Stimulated activated CD4-positive, alpha-beta T cell treated with anti-CD3 and anti-CD28 coated beads, TNF-alpha, amount 100 ng/mL, for 48 hours (primary cell): ENCODE measurements at places on chromosomes 7 and 10.
A peak's percentile ranks its signal among the peaks of the same experiment; 100 is the strongest.

DNA sequence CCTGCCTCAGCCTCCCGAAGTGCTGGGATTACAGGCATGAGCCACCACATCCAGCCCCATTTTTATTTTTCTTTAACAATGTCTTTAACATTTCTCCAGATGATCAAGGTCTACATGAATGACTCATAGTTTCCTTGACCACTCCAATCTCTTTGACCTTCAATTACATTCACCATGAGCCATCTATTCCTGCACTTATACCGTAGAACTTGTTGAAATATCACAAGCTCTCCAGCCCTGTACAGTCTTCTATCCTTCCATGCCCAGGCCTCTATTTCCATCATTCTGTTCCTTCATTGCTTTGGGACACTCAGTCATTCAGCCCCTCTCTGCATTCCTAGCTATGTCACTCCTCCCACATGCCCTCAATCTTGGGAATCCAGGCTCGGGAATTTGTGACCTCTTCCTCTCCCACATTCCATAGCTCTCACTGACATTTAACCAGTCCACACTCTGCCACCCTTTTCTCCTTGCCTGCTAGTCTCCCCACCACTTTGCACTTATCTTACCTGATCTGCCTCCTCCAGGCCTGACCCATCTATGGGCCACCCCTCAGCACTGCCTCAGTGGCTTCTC is 151.8 kb upstream of the STK17A start:
- DNase-seq: no peak

DNA sequence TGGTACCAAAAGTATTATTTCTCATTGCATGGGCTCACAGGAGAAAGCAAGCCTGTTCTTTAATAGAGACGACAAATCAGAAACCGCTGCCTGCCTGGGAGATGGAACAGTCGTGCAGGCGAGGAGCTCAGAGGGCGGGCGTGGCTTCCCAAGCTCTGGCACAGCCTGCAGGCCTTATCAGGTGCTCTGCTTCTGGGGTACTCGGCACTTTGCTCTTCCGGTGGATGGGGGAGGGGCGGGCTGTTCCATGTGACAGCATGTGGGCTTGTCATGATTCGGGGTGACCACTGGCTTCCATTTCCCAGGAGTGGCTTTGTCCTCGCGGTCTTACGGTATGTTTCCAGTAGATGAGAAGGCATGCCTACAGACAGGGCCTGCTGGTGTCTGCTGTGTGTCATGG is 228.6 kb downstream of the MGMT start:
- DNase-seq: no peak

DNA sequence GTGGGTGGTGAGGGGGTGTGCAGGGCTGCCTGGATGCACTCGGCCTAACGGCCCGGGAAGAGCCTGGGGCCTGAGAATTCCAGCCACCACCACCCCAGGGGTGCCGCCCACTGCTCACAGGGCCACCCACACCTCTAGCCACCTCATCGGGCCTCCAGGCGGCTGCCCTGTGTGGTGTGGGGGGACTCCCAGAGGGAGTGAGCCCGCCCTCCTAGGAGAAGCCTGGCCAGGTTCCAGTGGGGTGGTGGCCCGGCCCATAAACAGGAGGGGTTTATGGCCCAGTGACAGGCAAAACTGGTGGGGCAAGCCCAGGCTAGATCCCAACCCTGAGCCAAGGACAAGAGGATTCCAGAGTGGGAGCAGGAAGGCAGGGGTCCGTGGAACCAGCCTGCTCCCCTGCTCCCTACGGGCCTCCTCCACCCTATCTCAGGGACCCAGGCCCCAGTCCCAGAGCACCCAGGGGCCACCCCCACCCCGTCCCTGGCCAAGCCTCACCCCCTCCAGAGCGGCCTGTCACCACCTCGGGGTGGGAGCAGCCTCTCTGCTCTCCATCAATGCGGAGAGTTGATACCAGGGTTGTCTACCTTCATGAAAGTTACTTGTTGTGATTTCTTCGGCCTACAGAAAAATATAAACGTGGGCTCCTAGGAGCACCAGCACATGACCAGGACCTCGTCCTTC is 20.2 kb upstream of the PDGFA start:
- DNase-seq: no peak

- DNase-seq: no peak
Observed at GRCh38 chr7:40595129-40595528, 460.3 kb downstream of the SUGCT start.

DNA sequence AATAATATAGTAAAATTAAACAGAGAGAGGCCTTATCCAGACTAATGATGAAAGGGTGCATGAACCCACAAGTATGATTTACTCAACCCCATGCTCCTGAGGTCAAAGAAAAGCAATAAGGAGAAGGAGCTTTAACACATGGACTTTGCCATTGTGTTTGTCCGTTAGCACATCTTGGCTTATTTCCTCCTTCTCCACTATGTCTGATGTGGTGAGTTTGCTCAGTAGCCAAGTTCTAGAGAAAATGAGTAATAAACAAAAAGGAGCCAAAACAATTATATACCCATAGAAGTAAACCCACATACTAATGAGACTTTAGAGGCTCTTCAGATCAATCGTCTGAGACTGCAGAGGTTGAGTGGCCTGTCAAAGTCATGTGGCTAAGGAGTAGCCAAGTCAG is 26.1 kb upstream of the ADD3 start:
- DNase-seq: no peak

DNA sequence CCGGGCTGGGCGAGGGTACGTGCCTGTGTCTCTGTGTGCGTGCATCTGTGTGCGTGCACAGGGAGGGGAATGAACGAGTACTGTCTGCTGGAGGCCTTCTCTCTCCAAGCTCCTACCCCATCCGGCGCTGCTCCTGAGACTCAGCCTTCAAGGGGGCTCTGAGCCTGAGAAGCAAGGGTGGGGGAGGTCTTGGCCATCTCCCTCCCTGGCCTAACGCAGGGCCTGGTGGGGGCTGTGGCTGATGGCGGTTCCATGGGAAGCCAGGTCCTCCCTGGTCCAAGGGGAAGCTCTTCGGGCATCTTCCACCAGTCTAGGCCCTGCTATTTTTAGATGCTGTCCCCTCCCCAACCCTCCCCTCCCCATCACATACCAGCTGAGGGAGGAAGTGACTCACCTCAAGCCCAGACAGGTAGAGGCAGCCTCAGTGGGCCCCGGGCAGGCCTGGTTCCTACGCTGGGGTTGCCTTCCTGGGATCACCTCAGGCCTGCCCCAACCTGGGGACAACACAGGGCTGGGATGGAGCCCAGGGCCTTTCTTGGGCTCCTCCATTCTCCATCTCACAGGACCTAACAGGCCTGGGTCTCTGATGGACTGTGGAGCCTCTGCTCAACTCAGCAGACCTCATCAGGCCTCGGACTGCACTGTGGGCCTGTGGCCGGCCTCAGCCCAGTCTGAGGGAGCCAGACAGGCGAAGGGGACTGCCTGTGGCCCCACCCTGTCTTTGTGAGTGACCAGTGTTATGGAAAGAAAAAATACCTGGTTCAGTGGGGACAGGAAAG is 32.2 kb downstream of the DNAJB12 start:
- no peak for DNase-seq

DNA sequence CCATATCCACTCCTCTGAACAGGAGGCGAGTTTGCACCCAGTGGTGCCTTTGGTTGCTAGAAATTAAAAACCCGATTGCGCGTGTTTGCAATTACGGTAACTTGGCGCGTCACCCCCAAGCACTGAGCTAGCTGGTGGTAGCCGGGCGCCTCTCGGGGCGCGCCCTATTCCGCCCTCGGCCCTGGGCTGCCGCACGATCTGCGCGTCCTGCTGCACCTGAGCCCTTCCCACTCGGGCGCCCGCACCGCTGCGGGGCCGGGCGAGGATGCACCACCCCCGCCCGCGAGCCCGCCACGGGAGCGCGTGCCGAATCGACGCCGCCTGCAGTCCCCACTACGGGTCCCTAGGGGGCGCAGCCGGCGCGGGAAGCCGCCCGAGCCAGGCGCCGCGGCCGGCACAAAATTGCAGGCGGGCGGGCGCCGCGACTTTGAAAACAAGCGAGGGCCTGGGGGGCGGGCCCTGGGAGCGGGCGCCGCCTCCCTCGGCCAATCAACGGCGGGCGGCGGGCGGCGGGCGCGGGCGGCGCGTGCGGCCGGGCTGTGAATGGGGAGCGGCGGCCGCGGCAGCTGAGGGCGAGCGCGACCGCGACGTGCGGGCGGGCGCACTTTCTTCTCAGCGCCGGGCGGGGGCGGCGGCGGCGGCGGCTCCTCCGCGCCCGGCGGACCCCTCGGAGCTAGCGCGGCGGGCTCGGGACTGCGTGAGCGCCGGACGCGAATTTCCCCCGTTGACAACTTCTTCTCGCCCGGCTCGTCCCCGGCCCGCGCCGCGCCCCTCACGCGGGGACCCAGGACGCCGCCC is at the start of gene SDK1:
Gene SDK1 (plus strand): TSS at position 602 of the 798 bp plus-strand sequence. CDS start 335 bp downstream, outside the sequence.
- peak; percentile 83 for DNase-seq

DNA sequence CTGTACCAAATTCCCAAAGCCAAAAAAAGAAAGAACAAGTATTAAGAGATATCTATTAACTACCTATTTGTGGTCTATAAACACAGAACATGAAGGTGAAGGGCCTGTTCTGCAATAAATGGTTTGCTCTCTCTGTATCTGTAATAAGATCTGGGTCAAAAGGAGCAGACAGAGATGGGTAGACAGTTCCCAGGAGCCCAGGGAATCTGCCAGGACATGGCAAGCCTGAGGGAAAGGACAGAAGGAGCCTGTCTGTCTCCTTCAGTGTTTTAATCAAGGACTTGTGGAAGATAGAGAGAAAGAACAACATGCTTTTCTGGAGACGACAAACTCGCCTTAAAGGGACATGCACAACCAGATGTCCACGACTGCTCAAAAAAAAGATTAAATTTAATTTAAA is 165.7 kb downstream of the ELMO1 start:
- no peak for DNase-seq

DNA sequence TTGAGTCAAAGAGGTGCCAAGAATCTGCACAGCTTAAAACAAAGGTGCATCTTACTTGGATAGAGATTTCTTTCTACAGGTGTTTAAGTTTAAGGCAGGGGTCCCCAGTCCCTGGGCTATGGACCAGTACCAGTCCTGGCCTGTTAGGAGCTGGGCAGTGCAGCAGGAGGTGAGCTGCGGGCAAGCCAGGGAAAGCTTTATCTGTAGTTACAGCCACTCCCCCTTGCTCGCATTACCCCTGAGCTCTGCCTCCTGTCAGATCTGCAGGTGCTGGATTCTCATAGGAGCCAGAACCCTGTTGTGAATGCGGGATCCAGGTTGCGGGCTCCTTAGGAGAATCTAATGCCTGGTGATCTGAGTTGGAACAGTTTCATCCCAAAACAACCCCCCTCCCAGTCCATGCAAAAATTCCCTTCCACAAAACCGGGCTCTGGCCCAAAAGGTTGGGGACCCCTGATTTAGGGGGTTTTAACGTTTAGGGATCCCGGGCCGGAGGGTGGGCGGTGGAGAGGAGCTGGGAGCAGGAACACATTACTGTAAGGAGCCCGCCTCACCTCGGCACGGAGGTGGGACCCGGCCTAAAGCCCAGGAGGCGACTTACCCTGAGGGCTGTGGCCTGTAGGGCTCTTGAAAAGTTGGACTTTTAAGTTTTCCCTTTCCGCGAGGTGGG is 60.2 kb downstream of the ZNF467 start:
- DNase-seq: no peak

DNA sequence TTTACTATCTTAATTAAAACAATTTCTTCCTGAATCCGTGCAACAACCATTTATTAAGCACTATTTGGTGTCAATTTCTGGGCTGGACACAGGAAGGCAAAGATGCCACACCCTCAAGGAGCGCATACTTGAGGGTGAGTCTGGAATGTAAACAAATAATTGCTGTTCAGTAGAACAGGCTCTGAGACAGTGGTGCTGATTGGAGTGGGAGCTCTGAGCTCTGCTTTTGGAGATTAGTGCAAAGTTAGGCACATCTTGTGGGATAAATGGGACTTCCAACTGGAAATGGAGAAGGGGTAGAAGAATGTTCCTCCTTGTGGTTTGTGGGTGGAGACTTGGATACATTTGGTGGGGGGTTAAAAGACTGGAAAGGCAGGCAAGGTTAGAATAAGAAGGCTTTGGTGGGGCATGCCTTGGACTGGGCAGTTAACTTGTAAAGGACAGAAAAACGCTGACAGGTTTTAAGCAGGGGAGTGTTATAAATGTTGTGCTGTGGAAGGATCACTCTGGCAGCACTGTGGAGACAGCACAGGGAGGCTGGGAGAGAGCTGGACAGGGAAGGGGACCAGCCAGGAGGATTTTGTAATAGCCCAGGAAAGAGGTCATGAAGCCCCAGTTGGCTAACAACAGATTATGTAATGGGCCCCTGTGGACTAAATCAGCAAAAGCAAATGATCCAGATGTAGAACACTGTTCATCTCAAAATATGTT is 80.7 kb downstream of the ZNF365 start:
- DNase-seq: no peak

GRCh38 chr7:68073701-68074100 is 1077.1 kb downstream of the TYW1 start:
- DNase-seq: no peak

- no peak for DNase-seq
Observed at GRCh38 chr7:123666492-123666891, 10.8 kb downstream of the LMOD2 start.

DNA sequence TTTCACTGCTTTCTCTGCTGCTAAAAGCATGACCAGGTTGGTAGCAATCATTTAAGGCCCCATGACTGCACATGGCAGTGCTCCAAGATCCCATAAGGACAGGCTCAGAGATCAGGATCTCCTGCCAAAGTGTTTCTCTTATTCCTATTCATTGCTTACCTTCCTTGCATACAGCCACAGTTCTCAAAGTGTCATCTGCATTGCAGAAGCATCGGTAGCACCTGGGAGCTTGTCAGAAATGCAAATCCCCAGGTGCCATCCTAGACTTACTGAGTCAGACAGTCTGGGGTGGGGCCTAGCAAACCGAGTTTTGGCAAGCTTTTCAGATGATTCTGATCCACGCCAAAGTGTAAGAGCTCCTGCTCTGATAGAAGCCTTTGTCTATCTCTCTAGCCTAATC is 489.0 kb upstream of the AUTS2 start:
- no peak for DNase-seq

- DNase-seq: no peak
Observed at GRCh38 chr10:68251151-68251550, 19.2 kb upstream of the ATOH7 start.

DNA sequence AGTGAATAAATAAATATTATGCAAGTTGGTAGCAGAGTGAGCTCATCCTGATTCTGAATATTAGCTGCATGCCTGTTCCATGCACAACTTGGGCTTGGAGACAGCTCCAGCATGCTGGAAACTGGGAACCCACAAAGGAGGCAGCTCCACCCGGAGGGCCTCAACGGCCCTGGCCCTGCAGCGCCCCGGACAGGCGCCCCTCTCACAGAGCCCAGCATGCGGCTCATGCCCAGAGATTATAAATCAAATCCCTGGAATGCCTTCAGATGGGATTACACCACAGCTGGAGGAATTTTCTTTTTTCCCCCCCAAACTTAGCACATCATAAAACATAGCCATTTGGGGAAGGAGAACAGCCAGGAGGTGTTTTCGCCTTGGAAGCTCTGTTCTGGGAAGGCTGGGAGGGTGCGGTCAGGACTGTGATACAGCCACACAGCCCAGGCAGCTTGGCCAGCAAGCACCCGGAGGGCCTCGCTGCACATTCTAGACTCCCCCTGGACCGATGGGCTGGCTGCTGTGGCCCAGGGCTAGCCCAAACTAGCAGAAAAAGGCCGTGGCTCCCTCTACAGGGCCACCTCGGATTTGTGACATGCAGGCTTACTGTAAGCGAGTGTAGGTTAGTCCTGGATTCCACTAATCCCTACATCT is 102.4 kb downstream of the PTPN20 start:
- DNase-seq: no peak

- DNase-seq: no peak
Observed at GRCh38 chr7:35536396-35536826, 158.5 kb downstream of the HERPUD2 start.
